ENCODE measurements at places on chromosomes 1 and 21.
A peak's percentile ranks its signal among the peaks of the same experiment; 100 is the strongest.

GRCh38 chr1:114468047-114468446 is 43.0 kb downstream of the TRIM33 start:
- no peak for DNase-seq

DNA sequence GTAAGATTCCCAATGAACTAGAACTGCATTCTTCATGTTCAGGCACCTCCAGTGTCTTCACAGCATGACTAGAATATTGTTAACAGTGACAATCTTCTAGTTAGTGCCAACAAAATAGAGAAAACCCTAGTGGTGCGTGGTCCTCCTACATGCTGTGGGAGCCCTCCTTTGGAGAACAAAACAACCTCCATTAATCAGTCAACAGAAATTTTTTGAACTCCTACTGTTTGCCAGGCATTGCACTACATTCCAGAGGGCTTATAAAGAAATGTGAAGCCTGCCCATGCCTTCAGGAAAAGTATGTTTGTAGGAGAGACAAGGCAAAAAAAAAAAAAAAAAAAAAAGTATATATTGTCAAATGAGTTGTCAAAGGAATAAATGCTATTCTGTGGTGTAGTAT is 252.7 kb downstream of the LRRC40 start:
- DNase-seq = no peak

GRCh38 chr1:8134546-8135235 is 108.6 kb upstream of the ERRFI1 start:
- DNase-seq = no peak

DNA sequence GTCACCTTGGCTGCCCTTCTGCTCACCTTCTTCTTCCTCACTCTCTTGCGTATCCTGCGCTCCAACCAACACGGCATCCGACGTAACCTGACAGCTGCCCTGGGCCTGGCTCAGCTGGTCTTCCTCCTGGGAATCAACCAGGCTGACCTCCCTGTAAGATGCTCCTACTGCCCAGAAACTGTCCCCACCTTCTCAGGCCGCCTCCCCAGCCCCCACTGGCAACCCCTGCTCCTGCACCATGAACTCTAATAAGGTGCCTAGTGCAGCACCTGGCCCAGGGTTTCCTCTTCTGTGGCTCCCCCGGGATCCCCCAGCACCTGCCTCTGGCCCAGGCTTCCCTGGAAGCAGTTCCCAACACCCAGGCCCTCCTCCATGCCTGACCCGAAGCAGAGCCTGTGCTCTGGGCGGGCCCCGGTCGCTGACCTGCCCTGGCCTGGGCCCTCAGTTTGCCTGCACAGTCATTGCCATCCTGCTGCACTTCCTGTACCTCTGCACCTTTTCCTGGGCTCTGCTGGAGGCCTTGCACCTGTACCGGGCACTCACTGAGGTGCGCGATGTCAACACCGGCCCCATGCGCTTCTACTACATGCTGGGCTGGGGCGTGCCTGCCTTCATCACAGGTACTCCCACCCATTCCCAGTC is 12.8 kb downstream of the PSRC1 start:
- DNase-seq = no peak

GRCh38 chr21:38293113-38293512 is 36.3 kb downstream of the KCNJ15 start:
- DNase-seq = no peak

GRCh38 chr1:180385144-180385543 is 117.2 kb downstream of the ACBD6 start:
- no peak for DNase-seq

DNA sequence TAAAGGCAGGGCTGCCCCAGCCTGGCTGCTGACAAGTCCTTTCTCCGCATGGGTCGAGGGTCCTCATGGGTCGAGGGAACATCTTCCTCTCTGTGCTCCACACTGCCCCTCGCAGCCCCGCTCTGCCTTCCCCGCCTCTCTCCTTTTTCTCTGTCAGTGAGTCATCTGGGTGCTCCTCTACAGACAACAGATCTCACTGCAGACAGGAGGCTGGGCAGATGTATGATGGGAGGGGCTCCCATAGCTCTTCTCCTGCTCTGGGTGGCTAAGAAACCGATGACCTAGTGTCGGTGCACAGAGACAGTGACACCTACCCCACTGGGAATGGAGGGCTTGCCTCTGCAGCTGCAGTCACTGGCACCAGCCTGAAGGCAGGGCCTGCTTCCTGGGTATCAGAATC is 5.5 kb downstream of the KCNA10 start:
- DNase-seq = no peak

DNA sequence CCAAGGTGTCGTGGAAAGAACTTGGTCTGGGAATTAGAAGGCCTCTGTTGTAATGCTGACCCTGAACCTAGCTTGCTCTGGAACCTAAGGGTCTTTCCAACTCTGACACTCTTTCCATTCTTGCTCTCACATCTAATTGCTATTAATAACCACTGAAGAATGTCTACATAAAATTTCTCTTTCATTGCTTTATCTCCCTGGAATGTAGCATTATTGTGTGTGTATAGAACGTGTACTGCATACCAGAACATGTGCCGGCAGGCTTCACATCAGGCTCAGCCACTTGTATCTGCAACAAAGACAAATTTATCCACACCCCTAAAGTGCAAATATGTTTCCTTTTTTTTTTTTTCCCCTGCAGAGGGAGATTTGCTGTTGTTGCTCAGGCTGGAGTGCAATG is 13.9 kb upstream of the LAX1 start:
- DNase-seq = no peak

- peak; percentile 87 for DNase-seq
Observed at GRCh38 chr1:1778663-1779319, 521 bp upstream of the NADK start.

DNA sequence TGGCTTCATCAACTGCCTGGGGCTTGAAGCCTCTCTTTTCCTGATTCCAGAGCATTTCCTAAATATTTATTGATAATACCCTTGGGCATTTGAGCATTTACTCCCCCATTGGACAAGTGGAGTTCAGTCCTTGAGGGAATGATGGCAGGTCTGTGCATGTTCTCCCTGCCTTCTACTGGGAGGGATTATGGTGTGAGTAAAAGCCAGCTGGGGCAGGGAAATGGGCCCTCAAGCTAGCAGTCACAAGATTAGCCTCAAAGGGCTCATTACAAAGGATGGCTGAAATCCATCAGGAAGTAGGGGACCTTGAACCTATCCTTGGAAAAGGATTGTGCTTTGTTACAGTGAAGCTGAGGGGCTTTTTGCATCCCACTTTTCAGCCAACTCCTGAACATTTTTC is 24.2 kb upstream of the OSBPL9 start:
- DNase-seq = no peak

DNA sequence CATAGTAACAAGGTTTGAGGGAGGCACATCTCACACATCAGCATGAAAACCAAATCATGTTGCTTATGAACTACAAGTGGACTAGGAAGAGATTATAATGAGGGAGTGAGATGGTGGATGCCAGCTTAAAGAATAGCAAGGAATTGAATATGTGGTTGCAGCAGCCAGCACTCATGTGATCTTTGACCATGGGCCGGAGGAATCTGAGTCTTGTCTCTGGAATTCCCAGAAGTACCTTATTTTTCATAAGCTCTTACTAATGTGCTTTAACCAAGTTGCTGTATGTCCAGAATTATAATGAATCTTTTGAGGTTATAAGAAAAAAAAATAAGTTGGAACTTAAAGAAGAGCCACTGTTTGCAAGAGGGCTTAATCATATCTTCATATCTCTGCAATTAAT is 97.0 kb downstream of the DISP1 start:
- no peak for DNase-seq

DNA sequence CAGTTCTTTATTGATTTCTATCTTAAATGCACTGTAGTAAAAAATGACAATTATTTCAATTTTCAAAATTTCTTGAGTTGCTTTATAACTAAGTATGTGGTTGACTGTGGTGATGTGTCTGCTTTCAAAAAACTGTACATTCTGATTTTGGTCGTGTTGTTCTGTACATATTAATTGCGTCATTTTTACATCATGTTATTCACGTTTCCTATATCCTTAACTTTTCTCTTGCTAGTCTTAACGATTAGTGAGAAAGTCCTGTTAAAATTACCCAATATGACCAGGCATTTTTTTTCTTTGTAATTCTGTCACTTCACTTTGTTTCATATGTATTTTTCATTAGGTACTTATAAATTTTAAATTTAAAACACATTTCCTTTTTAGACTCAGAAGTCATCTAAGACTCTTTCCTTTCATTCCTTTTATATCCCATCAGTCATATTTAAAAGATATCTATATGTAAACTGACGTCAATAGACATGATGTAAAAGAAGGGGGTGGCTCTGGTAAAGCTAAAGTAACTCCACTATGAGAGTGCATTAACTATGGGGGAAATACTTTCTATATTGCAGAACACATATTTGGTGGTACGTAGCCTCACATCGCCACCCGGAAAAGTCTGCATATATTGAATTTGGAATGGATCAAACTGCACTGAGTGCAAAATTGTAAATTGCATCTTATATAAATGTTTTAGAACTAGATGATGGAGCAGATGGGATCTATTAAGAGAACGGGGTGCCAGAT is 1.1 kb upstream of the COA6 start:
- no peak for DNase-seq

- DNase-seq = no peak
Observed at GRCh38 chr1:169874229-169874628, 19.5 kb downstream of the SCYL3 start.

- DNase-seq = no peak
Observed at GRCh38 chr1:51192213-51192843, 43.7 kb upstream of the RNF11 start.

- peak; percentile 77 for DNase-seq
Observed at GRCh38 chr1:2555634-2556276, 416 bp upstream of the TNFRSF14 start.

DNA sequence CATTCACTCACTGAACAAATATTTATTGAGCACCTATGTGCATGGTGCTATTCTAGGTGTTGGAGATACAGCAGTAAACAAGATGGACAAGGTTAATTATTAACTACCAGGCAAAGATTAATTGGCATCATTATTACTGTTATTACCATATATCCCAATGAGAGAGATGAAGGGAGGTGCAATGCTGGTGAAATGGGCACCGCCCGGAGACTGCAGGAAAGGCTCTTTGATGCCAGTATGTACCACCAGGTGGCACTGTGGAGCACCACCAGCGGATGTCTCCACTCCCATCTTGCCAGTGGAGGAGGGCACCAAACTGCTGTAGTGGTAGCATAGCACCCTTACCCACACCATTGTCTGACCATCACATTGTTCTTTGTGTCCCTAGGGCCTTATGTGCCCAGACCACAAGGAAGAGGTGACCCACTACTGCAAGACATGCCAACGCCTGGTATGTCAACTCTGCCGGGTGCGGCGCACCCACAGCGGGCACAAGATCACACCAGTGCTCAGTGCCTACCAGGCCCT is 3.0 kb downstream of the TRIM46 start:
- peak; percentile 93 for DNase-seq

DNA sequence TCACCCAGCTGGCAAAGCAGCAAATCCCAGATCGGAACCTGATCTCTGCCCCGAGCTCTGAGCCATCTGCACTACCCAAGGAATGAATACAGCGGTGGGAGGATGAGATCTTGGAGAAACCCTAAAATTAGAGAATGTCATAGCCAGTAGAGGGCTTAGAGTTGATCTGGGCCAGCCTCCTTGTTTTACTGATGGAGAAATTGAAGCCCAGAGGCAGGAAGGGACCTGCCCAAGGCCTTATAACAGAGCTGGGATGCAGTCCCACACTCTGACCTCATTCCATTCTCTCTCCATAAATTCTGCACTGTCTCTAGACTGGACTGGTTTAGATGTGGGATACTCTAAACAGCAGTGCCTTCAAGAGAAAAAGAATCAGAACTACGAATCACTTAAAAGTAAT is 4.8 kb upstream of the SFN start:
- DNase-seq = no peak

GRCh38 chr1:94416901-94417727 is 1.1 kb upstream of the ABCD3 start:
- no peak for DNase-seq

- no peak for DNase-seq
Observed at GRCh38 chr1:245363461-245364200, 208.8 kb downstream of the KIF26B start.

GRCh38 chr1:8970870-8971337 is 25.2 kb downstream of the CA6 start:
- no peak for DNase-seq

GRCh38 chr1:209708297-209708696 is 3.7 kb downstream of the HSD11B1 start:
- no peak for DNase-seq

DNA sequence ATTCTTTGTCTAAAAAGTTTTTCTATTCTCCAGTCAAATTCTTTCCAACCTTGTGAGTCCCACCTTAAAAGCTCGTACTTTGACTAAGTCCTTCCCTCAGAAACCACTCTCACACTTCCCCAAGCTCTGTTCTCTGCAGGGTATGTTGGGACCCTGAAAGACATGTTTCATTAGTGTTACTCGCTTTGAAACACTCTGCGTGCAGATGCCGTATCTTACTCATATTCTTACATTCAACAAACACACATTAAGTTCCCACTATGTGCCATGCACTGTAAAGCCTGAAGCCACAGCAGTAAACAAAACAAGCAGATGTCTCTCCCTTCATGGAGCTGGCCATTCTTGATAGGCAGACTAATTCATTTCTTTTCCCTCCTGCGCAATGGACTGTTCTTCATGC is 229.7 kb downstream of the RERE start:
- DNase-seq = no peak

DNA sequence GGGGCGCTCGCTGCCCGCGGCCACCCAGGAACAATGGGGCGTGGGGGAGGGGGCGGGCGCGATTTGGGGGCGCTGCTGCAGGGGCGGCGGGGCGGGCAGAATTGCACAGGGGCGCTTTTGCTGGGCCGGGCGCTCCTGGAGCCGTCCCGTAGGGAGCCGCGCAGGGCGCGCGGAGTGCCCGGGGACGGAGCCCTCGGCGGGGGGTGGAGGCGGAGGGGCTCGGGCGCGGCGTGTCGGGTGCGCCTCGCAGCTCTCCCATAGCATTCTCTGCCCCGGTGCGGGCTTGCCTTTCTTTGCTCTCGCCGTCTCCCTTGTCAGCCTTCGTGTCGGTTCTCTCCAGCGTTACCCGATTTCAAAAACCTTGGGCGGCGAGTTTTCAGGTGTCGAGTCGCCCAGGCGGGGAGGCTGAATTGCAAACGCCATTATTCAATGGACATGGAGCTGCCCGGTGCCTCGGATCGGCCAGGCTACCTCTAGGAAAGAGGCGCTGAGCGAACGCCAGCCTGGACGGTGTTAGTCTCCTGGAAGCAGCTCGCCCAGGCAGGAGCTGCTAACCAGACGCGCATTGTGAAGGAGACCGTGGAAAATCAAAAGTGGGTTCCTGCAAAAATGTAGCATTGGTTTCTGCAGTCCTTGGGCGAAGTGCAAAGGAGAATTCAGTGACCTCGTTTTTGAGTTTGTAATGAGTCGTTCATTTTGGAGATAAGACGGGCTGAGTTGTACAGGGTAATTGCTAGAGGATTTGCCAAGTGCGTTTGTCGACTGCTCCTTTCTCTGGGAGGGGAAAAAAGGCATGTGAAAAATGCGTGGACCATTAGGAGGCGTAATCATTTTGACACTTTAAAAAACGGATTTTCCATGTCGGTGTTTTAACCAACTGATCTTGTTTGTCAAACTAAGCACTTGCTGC is 626 bp downstream of the CXADR start:
- DNase-seq = peak; percentile 25

DNA sequence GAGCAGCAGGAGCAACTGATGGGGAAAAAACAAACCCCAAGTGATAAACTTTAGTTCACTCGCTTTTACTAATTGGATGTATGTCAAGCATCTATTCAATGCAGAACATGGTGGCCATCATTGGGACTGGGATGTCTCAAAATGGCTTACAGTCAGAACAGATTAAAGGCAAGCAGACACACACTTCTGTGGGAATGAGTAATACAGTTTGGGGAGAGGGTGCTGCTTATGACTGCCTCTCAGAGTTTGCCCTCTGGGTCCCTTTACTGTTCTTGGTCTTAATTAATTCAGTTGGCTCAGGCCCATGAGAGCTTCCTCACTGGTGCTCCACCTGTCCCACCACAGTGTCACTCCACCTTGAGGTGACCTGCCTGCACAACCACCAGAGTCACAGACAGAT is 119.5 kb downstream of the TBX19 start:
- DNase-seq = no peak
